ENCODE measurements at places on chromosomes 4 and X. TPM values are rescaled to one million over a fixed set of nuclear protein-coding genes. Genes with fewer than 3 reads are reported as not detected.
A peak's percentile ranks its signal among the peaks of the same experiment; 100 is the strongest.

DNA sequence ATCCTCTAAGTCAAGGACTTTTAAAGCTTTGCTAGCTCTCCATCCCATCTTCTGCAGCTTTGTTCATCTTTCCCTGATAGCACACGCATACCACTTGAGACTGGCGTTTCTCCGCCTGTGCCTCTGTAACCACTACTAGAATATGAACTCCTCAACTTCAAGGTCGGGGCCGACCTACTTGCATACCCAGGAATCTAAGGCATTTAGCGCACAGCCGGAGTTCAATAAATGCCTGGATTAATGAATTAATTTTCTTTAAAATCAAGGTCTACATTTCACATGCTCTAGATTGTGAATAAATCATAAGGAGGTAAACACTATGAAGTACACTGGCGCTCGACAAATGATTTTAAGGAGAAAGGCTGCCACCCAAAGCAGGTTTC is 89.3 kb downstream of the HNRNPD start:
- DNase-seq, result no peak

GRCh38 chr4:88458104-88458740 is 1.3 kb downstream of the HERC5 start:
- no peak for DNase-seq

DNA sequence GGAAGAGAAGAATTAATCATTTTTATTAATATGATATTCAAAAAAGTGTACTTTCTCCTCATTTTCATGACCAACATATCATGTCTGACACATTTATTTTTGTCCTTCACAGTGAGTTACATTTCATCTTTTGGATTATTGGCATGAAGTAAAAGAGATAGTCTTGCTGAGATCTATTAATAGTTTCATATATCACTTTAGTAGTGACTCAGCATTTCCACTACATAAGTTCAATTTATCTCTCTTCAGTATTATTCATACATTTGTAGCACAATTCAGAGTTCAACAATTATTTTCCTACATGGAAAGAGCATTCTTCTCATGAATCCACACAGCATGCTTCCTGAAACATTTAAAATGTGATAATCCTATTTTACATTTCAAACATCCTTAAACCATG is 1461.1 kb downstream of the TECRL start:
- no peak for DNase-seq

- no peak for DNase-seq
Measured at GRCh38 chrX:19904778-19905367, 17.5 kb upstream of the SH3KBP1 start.

DNA sequence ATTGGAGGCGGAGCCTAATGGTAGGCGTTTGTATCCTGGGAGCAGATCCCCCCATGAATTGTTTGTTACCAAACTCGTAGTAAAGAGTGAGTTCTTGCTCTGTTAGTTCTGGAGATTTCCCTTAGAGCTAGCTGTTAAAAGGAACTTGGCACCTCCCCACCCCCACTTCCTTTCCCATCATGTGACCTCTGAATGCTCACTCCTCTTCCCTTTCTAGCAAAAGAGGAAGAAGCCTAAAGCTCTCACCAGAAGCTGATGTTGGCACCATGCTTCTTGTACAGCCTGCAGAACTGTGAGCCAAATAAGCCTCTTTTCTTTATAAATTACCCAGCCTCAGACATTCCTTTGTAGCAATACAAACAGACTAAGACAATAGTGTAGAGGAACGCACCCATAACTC is 13.8 kb upstream of the ATOH1 start:
- DNase-seq, result no peak

- DNase-seq, result no peak
Measured at GRCh38 chrX:40176351-40177116, 78.8 kb upstream of the BCOR start.

- no peak for DNase-seq
Measured at GRCh38 chrX:147737690-147738089, 174.0 kb upstream of the FMR1 start.

- DNase-seq, result no peak
Measured at GRCh38 chrX:614136-614535, 16.5 kb upstream of the SHOX start.

DNA sequence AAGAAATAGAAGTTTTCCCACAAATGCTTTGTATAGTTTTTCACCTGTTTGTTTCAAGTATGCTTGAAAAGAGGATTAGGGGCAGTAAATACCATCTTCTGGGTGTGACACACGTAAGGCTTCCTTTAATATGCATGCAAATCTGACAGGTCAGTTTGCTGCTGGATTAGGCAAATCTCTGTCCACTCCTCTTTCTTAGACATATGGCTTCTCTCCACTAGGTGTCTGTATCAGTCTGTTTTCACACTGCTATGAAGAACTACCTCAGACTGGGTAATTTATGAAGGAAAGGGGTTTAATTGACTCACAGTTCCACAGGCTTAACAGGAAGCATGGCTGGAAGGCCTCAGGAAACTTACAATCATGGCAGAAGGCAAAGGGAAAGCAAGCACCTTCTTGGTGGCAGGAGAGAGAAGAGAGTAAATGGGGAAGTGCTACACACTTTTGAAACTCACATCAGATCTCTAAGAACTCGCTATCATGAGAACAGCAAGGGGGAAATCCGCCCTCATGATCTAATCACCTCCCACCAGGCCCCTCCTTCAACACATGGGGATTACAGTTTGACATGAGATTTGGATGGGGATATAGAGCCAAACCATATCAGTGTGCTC is 66.9 kb downstream of the TAB3 start:
- DNase-seq, result no peak

DNA sequence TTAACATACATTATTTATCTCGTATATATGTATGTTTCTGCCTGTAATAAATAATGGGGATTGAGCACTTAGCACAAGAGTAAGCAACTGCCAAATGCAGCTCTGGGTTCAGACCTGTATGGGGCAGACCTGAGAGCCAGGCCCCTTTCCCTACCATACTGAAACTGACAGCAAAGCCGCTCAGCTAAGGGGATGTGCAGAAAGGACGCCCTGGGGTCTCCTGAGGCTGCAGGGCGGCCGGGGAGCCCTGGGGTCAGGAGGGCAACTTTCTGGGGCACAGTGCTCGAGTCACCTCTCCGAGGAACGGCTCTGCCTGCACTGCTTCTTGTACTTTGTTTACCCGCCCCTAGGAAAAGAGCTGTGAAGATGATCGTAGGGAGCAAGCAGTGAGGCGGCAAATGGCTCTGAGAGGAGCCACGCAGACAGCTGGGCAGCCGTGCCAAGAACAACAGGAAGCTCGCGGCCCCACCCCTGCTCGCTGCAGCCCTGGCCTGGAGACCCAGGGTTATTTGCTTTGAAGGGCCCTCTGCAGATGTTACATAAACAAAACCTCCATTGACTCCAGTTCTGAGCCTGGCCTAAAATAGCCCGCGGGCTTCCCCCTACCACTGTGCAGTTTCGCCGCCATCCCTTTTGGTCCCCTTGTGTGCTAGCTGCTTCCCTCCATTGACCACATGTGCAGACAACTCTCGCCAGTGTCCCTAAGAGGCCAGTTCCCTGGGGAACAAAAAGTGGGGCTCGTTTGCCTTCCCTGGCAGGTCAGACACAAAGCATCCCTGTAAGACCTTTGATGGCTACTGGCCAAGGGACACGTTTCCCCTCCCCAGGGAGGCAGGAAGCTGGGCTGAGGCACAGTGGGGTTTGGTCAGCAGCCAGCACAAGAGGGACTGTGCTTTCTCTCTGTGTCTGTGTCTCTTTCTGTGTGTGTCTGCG is 111.3 kb upstream of the LNX1 start:
- DNase-seq, result no peak

DNA sequence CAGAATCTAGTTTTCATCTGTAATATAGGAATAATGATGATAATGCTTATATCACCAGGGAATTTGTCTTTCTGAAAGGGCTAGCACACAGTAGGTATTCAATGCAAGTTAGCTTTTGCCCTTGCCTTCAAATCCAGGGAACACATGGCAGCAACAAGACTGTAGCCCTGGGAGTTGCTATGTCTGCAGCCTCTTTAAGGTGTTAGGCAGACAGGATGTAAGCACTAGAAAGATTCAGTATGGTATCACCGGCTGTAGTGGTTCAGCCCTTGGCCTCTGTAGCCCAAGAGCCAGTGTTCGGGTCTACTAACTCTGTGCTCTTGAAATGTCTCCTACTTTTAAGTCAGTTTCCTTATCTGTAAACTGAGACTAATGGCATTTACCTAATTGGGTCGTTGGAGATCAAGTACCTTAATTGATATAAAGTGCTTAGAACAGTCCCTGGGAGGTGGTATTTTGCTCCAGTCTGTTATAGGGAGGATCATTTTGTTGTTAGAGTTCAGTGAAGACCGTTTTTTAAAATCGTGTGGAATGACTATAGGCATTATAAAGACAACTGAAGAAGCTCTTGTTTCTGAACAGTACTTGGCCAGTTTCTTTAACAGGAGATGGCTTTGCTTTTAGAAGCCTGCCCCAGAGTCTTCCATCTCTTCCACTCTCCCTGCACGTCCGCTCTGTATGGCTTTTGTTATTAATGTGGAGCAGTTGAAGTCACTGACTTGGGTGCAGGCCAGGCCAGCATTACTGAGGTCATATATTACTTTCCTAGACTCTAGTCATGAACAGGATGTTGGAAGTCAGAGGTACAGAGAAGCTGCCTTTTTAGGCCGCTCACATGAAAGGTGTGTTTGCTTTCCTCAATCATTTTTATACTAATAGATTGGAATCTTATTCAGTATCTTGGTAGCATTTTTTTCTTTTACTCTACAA is 44.8 kb downstream of the GAB1 start:
- peak; percentile 92 for DNase-seq

DNA sequence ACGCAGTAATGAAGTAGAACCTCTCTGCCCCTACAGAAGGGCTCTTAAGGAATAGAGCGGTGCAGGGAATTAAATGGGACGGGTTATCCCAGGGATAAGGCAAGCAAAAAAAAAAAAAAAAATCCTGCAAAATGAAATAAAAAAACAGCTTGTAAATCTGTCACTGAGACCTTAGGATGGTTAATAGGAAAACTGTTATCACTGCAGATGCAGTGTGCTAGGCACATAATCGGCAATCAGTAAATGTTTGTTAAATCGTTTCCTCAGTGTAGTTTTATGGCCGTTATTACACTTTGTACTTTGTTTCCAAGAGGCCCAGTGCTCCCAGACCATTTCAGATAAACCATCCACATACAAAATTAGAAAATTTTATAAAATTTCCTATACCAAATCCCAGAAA is 1.0 kb downstream of the HNRNPH2 start:
- no peak for DNase-seq

- DNase-seq, result no peak
Measured at GRCh38 chr4:56908206-56909085, 746 bp downstream of the REST start.

DNA sequence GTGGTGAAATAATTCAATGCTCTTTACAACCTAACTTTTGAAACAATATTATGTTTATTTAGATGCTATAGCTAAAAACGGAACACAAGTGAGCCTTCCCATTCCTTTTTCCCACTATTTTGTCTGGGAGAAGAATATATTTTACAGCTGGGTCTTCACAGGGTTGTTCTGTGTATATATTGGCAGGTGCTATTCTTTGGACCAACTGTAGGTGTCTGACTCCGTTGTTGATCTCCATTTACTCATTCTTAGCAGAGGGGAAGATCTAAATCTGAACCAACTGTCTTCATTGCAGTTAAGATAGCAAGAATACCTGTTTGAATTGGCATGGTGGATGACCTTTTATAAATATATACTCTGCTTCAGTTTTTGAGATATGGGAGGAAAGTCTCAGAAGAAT is 257.4 kb downstream of the CFAP299 start:
- no peak for DNase-seq

- no peak for DNase-seq
Measured at GRCh38 chr4:48130100-48130499, 4.0 kb downstream of the TXK start.

GRCh38 chr4:81512757-81513501 is 41.2 kb upstream of the RASGEF1B start:
- DNase-seq, result no peak

- no peak for DNase-seq
Measured at GRCh38 chrX:103586314-103586646, 965 bp downstream of the TCEAL4 start.

GRCh38 chr4:17182888-17183287 is 284.4 kb upstream of the LDB2 start:
- no peak for DNase-seq

Gene PCDH18
- 35.2 TPM for polyA plus RNA-seq

Gene PSAPL1
- not detected for polyA plus RNA-seq

Gene F8A2
- polyA plus RNA-seq, result not detected

Gene SLC7A11
- 0.53 TPM for polyA plus RNA-seq

Gene SPATA18
- polyA plus RNA-seq, result 1.9 TPM

Gene UGT2B15
- polyA plus RNA-seq, result not detected

Data from forelimb muscle (tissue), 1 donor.